Head of caudate nucleus (tissue), 42 donors: ENCODE measurements at places on chromosomes 2 and 18.

GRCh38 chr2:200077210-200077650 lies 121.8 kb downstream of the MAIP1 start:
- DNase-seq, result no peak

- no peak for DNase-seq
These were observed 16.9 kb upstream of the ZCCHC2 start for GRCh38 chr18:62505669-62506494.

DNA sequence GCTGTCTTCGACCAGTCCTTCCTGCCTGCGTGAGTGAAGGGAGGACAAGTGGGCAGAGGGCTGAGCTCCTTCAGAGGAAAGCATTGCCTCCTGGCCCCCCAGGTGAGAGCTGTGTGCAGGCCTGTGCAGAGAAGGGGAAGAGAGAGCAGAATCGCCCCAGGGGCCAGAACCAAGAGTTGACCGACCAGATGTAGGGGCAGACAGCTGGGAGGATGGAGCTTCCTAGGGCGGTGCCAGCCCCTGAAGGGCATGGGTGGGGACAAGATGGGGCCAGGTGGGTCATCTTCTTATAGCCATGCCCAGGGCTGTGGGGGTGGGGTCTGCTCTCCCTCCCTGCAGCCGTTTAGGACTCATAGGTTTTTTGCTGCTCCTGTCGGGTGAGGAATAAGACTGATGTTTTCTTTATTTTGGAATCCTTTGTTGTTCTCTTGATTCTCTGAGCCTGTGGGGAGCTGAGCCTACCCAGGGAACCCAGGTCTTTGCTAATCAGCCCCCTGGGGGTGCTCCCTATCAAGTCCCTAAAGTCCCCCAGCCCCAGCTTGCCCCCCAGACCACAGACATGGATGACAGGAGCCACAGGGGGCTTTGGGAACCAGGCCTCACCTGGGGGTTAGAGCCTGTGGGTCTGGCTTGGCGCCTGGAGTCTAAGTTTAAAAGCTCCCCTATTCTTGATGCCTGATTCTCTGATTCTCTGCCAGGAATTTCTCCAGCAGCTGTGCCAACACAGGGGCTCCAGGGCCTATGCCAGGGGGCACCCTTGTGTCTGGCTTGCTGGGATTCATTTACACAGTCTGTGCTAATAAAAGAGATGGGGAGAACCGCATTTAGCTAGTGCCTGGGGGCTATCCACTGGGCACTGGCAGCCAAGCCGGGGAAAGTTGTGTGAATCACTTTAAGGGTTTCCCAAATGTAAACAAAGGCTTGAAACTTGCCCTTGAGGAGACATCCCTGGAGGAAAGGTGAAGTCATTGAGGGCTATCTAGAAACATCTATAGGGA lies 9.3 kb upstream of the EFHD1 start:
- no peak for DNase-seq

- DNase-seq, result no peak
These were observed 41.2 kb upstream of the HNRNPA3 start for GRCh38 chr2:177171418-177171865.

- no peak for DNase-seq
These were observed 731.3 kb upstream of the RAB6C start for GRCh38 chr2:129248198-129248597.

DNA sequence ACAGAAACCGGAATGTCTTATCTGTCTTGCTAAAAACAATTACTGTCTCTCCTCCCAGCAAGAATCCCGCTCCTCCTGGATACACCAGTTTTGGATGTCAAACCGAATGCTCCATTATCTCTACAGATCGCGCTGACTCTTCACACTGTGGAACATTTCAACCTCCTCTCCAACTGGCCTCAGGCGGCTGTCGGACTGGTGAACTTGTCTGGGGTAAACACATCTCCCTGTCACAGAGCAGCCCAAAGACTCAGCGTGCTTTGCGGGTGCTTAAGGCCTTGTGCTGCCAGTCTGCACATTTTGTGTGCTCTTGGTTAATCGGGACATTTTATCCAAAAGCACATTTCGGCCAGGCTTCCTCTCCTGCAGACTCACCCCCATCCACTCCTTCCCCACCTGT lies 173.1 kb downstream of the ICOS start:
- DNase-seq, result no peak

GRCh38 chr2:118134650-118135049 lies 46.4 kb downstream of the INSIG2 start:
- no peak for DNase-seq

GRCh38 chr2:14982790-14983189 lies 350.3 kb downstream of the LRATD1 start:
- DNase-seq, result no peak

DNA sequence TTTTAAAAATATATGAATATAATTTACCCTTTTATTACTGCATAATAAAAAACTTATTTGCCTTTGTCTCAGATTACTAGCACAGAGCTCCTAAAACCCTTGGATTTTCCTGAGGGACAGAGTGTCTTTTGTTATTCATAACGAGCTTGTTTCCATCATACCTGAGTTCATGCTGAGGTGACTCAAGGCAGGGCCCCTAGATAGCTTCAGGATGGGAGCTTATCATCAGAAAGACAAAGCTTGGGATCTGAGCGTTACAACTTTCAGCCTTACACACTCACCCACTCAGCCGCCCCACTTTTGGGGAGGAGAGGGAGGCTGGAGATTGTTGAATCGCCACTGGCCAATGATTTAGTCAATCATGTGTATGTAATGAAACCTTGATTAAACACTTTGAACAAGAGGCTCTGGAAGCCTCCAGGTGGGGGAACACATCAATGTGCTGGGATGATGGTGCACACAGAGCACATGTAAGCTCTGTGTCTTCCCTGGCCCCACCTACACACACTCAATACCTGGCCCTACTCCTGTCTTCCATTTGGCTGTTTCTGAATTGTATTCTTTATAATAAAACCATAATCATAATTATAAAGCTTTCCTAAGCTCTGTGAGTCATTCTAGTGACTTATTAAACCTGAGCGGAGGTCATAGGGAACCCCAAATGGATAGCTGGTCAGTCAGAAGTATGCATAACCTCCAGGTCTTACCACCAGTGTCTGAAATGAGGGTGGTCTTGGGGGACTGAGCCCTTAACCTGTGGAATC lies 28.5 kb upstream of the DNAH7 start:
- no peak for DNase-seq

DNA sequence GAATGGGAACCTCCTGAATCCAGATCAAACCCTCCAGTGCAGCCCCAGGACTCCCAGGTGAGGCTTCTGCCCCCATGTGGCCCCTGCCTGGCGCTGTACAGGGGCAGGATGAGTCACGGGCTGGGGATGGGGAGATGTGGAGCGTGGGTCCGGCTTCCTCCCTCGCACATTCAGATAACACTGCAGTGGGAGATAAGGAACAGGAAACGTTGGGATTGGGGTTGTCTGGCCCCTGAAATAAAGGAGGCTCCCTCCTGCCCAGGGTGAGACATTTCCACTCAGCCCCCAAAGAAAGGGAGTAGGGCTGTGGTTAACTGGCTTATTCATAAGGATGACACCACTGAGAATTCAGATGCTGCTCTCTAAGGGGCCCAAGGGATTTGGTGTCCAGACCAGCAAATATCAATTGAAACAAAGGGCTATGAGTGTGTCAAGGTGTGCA lies 30.7 kb downstream of the IGFBP5 start:
- DNase-seq, result no peak

- DNase-seq, result no peak
These were observed 17.1 kb downstream of the TSHZ1 start for GRCh38 chr18:75227535-75228296.

- DNase-seq, result no peak
These were observed 52.5 kb downstream of the POMC start for GRCh38 chr2:25115902-25116301.
